ENCODE measurements at places on chromosomes 2 and 18.

GRCh38 chr2:239884875-239885274 lies 140.3 kb downstream of the NDUFA10 start:
- no peak for DNase-seq

DNA sequence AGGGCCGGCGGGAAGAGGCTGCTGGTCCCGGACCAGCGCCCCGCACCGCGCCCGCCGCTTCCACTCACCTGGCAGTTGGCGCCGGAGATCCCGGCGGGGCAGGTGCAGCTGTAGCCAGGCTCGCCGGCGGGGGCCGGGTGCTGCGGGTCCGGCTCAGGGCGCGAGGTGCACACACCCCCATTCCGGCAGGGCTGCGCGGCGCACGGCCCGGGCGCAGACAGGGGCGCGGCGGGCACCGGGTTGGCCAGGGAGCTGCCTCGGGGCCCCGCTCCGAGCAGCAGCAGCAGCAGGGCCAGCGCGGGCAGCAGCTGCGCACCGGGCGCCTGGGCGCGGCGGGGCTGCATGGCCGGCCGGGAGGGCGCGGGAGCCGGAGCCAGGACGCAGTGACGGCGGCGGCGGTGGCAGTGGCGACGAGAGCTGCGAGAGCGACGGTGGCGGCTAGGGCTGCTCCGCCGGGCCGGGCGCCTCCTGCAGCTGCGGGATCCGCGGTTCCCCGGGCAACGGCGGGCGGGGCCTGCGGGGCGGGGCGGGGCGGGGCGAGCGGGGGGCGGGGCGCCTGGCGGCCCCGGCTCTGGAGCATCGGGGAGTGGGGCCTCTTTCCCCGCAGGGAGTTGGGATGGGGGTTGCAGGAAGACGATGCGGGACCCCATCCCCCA lies at the start of gene DNER:
Gene DNER (minus strand): TSS at position 476 of the 656 bp plus-strand sequence. CDS start 132 bp downstream, at position 344.
- peak; percentile 23 for DNase-seq

- DNase-seq, result peak; percentile 15
These were observed 99.2 kb downstream of the DYNAP start for GRCh38 chr18:54690198-54690597.

GRCh38 chr2:200363279-200363678 lies 56.8 kb downstream of the SPATS2L start:
- DNase-seq, result no peak

DNA sequence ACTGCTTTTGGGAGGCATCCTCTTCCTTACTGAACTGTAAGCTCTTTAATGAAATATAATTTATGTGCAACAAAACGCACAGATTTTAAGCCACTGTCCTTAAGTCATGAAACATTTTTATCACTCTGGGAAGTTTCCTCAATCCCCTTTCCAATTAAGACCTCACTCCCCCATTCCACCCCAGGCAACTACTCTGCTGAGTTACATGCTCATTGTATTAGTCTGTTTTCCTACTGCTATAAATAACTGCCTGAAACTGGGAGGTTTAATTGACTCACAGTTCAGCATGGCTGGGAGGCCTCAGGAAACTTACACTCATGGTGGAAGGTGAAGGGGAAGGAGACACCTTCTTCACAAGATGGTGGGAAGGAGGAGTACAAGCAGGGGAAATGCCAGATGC lies 46.5 kb upstream of the KCNE4 start:
- DNase-seq, result peak; percentile 83

Data from EH (cell line).